ENCODE measurements at places on chromosomes 11 and 22.

DNA sequence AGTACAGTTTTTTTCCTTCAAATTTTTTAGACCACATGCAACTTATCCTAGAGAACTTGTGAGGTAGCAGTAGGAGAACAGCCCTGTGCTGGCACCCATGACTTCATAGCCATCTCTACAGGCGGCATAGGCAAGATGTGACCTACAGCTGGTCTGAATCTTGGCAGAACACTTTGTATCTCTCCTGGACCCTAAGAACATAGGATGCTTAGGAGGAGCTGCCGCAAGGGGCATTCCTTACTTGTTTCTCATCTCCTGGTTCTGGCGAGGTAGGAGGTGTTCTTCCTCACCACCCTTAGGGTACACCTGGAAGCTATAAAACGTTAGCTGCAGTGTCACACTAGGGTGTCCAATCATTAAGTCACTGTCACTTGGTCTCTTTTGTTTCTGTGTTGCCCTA lies 16.4 kb downstream of the CWC15 start:
- DNase-seq = no peak

- DNase-seq = no peak
Observed at GRCh38 chr11:123211981-123212380, 16.9 kb upstream of the CLMP start.

- DNase-seq = no peak
Observed at GRCh38 chr11:90407350-90407749, 184.5 kb upstream of the CHORDC1 start.

- DNase-seq = no peak
Observed at GRCh38 chr11:134536219-134536618, 124.2 kb upstream of the B3GAT1 start.

DNA sequence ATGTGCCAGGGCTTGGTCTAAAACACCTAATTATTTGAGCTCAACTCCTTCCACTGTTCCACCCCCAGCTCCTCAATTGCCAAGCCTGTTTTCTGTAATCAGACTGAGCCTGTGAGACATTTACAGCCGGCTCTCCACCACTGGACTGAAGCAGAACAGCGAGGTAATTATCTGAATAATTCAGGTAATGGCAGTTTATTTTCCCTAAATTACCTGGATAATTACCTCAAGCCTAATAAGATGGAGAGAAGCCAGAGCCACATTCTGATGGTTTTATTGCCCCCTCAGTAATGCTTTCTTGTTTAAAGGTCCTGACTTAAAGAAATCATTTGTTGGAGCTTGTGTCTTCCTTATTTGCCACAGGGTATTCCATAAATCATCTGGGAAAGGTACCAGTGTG lies 64.2 kb downstream of the FZD4 start:
- no peak for DNase-seq

GRCh38 chr11:98061858-98062257 lies 958.9 kb upstream of the CNTN5 start:
- no peak for DNase-seq

DNA sequence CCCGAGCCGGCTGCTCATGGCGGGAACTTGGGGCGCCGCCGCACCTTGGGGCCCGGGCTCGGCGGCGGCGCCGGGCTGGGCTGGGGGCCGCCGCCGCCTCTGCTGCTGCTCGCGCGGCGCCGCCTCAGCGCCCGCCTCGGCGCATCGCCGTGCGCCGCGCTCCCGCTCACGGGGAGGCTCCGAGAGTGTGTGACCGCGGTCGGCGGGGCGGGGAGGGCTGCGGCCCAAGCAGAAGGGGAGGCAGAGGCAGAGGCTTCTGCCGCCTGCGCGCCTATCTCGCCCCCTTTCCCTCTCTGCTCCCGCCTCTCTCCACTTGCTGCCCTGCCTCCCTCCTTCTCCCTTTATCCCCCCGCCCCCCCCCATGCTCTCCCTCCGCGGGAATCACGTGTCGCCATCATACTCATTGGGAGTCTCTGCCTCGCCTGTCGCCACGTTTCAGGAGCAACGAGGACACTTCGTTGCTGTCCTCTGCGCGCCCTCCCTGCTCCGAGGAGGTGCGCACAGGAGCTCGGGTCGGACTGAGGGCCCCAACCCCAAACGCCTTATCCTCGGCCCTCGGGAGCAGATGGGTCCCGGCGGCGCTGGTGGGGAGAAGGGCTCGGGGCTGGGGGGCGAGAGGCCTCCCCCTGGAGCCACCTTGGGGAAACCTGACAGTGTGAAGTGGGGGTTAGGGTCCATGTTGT lies at the start of gene GUCY1A2:
TSS of gene GUCY1A2 (minus strand) at position 258 of the 683 bp plus-strand sequence. CDS start 421 bp downstream, outside the sequence.
- no peak for DNase-seq

DNA sequence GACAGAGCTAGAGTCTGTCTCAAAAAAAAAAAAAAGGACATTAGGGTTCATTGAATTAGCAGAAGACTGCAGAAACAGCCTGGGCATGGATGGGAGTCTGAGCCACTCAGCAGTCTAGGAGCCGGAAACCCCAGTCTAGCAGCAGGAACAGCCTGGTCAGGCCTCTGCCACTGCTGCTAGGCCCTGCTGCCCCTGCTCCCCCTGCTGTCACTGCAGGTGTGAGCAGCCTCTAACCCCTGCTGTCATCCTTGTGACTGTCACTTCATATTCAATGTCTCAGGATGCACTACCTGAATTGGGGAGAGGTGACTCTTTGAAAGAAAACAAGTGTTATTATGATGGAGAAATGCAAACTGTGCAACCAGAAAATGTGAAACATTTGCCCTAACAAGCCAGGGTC lies 7.0 kb upstream of the DDX17 start:
- no peak for DNase-seq

DNA sequence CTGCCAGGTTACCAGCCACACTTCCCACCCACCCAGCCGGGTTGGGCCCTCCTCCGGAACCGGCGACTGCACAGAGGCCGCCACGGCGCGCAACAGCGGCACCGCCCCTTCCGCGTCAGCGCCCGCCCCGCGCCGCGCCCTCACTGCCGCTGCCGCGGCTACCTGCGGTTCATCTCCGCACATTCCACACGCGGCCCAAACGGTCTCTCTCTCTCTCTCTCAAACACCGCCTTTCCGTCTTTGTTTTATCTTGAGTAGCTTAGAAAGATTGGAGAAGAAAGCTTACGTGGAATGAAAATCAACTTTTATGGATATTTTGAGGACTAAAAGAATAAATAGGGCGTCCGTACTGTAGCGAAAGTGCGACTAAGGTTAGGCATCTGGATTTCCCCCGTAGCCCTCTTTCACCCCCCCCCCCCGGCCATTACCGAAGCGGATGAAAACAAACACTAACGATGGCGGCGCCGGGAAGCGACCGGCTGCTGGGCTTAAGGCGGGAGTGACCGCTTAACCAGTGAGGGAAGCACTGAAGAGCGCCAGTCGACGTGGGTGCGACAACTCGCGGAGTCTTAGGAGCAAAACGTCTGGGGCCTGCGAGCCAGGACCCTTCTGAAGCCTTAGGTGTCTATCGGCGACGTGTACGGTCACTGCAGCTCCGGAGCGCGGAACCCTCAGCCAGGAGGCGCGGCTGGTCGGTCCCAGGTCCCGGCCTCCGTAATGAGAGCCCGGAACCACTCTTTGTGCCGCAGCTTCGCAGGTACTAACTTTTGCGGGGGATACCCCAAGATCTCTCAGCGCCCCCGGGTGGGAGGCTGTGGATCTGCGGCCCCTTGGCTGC lies at the start of the genes ATG13 and HARBI1:
TSS of gene ATG13 (plus strand) at position 420 of the 838 bp plus-strand sequence. CDS start 26,739 bp downstream, outside the sequence.
TSS of gene HARBI1 (minus strand) at position 94 of the 838 bp plus-strand sequence. CDS start 990 bp downstream, outside the sequence.
- peak; percentile 90 for DNase-seq

DNA sequence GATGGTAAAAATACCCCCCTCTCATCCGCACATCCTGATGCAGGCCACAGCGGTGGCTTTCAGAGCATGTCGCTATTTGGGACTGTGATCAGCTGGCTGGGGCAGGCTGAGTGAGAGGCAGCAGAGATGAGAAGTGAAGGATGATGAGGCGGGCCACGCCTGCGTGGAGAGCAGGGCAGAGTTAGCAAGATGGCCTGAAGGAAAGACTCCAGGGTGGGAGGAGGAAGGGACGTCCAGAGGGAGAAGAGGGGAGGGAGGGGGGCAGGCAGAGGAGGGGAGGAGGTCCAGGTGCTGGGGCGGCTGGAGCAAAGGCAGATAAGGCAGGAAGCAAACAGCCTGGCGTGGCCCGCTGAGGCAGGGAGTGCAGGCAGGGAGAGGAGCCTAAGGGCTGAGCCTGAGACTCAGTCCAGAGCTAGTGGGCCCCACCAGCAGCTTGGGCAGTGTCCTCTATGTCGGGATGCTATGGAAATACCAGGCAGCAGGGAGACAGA lies 29.1 kb downstream of the LRFN4 start:
- DNase-seq = no peak

- no peak for DNase-seq
Observed at GRCh38 chr11:330694-331357, 10.2 kb upstream of the IFITM3 start.
